ENCODE measurements at places on chromosomes 6 and 20. TPM values are rescaled to one million over a fixed set of nuclear protein-coding genes. Genes with fewer than 3 reads are reported as not detected.

Gene GJA1
- total RNA-seq, result 199 TPM

GRCh38 chr20:4243071-4243470 is 227.7 kb upstream of the RNF24 start:
- no peak for DNase-seq

Gene DSE
- 65.2 TPM for total RNA-seq

- DNase-seq, result no peak
Measured at GRCh38 chr6:165231581-165232561, 77.5 kb downstream of the C6orf118 start.

GRCh38 chr6:12538881-12539357 is 177.6 kb upstream of the PHACTR1 start:
- no peak for DNase-seq

Gene TP53TG5
- not detected for total RNA-seq

Gene SNTA1
- 62.6 TPM for total RNA-seq

DNA sequence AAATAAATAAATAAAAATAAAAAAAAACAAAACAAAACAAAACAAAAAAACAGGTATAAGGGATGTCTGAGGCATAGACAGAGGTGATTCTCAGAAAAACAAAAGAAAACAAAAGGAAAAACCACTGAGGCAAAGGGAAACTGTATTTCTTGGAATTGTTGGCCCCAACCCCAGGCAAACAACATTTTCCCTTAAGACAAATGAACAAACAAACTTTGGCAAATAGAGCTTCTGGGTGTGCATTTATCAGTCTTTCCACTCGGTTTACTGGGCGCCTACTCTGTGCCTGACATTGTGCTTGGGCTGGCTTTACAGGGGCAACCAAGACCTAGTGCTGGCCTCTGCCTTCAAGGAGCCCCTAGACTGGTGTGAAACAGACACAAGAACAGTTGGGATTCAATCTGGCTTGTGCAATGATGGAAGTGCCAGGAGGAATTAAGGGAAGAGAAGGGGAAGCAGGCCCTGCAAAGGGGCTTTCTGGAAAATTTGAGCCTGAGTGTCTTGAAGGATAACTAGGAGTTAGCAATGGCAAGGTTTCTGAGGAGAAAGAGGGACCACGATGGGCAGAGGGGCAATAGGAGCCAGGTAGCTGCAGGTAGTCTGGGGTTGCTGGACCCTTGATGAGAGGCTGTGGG is 33.8 kb upstream of the IER3 start:
- DNase-seq, result no peak

Gene ZFP64
- total RNA-seq, result 11.5 TPM

Gene CD40
- total RNA-seq, result 15.9 TPM

Gene TRAPPC3L
- not detected for total RNA-seq

- DNase-seq, result no peak
Measured at GRCh38 chr6:47097092-47097945, 55.2 kb upstream of the ADGRF1 start.

DNA sequence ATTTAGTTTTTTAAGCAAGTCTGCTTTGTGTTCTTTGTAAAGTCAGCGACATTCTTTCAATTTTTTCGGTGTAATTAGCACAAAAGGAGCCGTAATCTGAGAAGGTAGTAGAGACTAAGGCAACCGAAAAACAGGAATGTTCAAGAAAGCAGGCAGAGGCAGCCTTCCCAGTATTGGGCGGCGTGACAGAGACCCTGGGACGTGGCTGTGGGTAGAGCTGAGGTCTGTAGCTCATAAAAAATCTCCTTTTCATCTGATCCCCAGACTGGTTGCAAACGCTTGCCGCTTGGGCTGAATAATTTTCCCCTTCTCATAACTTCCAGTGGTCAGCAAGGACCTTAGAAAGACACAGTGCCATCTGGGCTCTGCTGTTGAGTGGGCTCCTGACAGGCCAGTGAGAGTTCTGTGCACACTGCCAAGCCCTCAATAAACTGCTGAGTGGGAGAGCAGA is 30.8 kb downstream of the GNAS start:
- no peak for DNase-seq

DNA sequence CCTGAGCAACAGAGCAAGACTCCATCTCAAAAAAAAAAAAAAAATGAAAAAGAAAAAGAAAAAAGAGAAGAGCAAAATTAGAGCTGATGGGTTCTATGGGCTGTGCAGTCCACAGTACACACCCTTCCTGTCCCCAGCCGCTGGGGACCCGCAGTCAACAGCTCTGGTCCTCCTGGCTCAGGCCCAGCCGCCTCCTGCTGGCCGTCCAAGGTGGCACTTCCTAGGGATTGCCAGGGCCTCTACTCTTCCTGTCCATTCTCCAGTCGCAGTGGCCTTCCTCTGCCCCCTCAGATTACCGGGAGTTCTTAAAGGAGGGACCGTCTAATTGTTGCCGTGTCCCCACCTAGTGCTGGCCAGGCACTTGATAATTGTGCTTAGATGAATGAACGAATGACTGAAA is 41.7 kb downstream of the TMEM242 start:
- no peak for DNase-seq

Gene SRMS
- total RNA-seq, result not detected

- DNase-seq, result no peak
Measured at GRCh38 chr6:2852921-2853322, 11.3 kb upstream of the SERPINB1 start.

- no peak for DNase-seq
Measured at GRCh38 chr20:37473249-37474000, 47.6 kb upstream of the NNAT start.

Gene ZBTB46
- 9.3 TPM for total RNA-seq

Gene CYP21A2
- total RNA-seq, result not detected

DNA sequence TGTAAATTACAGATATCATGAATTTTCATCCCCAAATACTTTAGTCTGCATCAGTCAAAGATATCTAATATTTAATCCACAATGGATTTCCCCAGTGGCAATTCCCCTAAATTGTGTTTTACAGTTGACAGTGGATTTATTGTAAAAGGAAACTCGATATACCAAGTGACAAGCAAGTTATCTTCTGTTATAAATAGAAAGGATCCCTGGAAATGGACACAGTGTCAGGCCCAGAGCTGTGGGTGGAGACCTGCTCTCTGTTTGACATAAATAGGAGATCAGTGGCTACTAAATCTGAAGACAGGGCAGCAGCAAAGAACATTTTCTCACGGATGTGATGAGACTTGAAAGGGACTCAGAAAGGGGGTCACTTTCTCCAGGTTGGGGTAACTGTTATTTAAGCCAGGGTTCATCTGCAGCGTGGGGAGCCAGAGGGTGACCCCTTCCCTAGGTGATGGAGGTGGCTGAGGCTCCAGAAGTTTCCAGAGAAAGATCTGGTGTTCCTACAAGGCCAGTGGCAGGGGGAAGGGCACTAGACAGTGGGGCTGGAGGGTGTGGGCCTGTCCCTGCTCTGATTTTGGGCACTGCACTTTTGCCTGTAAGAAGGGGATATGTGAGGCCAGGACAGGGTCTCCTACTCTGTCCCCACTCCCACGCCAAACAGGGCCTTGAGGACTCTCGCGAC is 12.3 kb upstream of the FAM110A start:
- DNase-seq, result no peak

Gene SNAP25
- 4.7 TPM for total RNA-seq

- DNase-seq, result no peak
Measured at GRCh38 chr20:57400821-57401564, 9.8 kb downstream of the RBM38 start.

Gene KCNB1
- 2.3 TPM for total RNA-seq

GRCh38 chr20:44014807-44015732 is 100.4 kb downstream of the TOX2 start:
- no peak for DNase-seq

- no peak for DNase-seq
Measured at GRCh38 chr20:38604873-38605303, 3.3 kb downstream of the ARHGAP40 start.

DNA sequence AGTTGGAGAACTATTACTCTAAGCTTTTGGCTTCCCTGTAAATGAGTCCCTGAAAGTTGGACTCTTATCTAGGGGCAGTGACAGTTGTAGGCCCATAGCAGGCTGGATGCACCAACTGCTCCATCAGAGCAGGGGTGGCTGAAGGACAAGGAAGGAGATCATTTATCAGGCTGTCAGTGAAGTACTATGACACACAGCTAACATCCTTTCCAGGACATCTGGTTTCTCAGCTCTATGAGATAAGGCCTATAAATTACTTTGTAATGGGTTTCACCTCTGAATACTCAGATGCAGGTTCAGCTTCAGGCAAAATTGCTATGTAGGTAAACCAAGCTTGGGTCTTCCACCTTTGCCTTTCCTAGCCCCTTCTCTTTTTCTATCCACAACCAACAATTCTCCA is 468.5 kb downstream of the KIF16B start:
- DNase-seq, result no peak

- no peak for DNase-seq
Measured at GRCh38 chr20:20823476-20823881, 111.0 kb upstream of the RALGAPA2 start.

DNA sequence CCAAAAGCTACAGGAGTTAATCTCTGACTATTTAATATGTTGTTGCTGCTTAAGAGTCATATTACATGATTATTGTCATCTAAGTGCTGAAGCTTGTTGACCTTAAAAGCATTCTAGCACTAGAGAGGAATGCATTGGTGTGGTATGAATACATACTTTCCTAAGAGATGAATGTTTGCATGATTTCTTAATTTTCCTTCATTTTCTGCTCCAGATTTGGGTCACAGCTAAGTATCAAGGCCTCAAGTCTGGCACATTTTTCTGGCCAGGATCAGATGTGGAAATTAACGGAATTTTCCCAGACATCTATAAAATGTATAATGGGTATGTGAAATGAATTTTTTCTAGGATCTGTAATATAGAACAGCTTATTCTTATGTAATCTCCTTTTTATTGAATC is 53.6 kb downstream of the ENPP1 start:
- no peak for DNase-seq

GRCh38 chr6:95882371-95882770 is 133.4 kb upstream of the FUT9 start:
- no peak for DNase-seq

- DNase-seq, result no peak
Measured at GRCh38 chr6:164370773-164371172, 938.6 kb downstream of the C6orf118 start.

DNA sequence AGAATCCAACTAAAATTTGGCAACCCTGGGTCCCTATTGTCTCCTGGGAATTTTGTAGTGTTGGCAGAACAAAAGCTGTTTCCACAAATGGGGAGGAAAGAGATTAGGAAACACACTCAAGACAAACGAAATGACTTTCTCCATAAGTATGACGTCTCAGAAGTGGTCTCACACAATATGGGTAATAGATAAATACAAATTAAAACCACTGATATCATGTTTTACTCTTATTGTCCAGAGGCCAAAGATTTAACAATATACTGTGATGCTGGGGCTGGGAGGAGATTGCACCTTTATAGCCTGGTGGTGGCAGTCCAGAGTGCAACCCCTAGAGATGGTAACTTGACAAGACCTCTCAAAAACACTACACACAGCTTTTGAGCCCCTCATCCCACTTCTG is 18.6 kb downstream of the FKBP1A start:
- no peak for DNase-seq

GRCh38 chr20:1835186-1836035 is 59.8 kb upstream of the SIRPA start:
- DNase-seq, result no peak

GRCh38 chr6:158718461-158719046 is 68.7 kb downstream of the SYTL3 start:
- no peak for DNase-seq

DNA sequence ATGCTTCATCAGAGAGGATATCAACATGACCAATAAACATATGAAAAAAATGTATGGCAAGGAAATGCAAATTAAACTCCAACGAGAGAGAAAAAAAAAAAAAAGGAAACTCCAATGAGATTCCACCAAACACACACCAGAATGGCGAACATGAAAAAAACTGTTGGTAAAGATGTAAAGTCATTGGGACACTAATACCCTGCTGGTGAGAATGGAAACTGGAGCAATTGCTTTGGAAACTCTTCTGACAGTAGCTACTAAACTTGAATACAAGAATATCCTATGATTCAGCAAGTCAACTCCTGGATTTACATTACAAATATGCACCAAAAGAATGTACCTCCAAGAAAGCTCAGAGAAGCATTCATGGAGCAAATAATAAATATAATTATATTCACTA is 260.7 kb upstream of the ECI2 start:
- no peak for DNase-seq

GRCh38 chr6:3356824-3357420 is 98.2 kb downstream of the PSMG4 start:
- DNase-seq, result no peak
